ENCODE measurements at places on chromosomes 7 and 10. TPM values are rescaled to one million over a fixed set of nuclear protein-coding genes. Genes with fewer than 3 reads are reported as not detected.

DNA sequence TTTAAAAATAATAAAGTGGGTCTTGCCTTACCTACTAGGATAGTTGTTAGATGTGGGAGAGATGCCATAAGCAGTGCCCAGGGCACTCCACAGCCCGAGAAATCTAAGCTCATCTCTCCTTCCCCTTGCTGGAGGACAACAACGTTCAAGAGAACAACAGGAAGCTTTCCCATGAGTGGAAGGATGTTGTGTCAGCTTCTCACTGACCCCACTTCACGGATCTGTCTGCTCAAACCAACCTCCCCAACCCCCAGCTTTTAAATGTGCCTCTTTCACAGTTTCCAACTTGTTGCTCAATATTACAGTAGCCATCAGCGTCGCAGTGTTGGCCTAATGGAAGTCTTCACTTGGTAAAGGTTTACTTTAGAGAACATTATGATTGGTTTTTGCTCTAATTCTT, 72.1 kb downstream of the PTPRE start:
- DNase-seq: no peak

GRCh38 chr10:113953505-113954272, 90.0 kb upstream of the ADRB1 start:
- no peak for DNase-seq

- DNase-seq: no peak
These were observed 31.5 kb downstream of the EPC1 start for GRCh38 chr10:32315424-32315823.

DNA sequence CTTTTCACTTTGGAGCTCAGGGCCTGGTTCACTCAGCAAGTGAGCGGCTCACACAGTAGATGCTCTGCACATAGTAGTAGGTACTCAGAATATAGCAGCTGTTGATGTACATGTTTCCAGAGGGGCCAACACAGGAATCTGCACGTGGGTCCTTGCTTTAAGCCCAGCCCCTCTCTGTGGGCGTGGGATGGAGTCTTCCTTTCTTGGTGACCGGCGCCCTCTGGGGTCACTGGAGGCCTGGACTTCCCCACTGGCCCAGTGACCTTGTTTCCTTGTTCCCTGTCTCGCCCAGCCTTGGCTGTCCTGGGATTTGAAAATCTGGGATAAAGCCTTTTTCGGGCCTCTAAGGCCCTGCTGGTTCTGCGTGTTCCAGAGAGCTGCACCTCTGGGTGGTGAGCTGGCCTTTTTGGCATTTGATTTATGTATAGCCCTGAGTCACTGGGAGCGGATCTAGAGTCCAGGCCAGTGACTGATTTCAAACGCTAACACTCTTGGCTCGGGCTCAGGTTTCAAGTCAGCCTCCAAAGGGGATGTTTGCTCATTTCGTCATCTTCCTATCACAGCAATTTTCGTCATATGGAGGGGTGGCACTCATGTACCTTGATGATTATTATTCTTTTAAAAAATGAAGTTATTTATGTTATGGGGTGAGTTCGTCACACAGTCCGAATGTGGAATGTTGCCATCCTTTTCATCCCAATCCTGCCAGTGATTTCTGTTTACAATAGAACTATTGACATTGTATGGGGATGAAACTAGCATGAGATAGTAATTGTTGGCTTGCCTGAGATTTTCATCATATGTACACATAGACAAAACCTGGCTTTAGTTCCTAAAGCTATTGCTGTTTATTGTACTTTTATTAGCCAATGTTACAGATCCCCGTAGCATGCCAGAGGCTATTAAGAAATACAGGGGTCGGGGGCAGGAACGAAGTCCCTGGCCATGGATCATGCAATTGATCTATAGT, 65.5 kb downstream of the CUX1 start:
- peak; percentile 71 for DNase-seq

TRIM73 gene
- 8.7 TPM for total RNA-seq

NKX2-3 gene
- total RNA-seq: not detected

GRCh38 chr7:146331369-146331768, 214.8 kb downstream of the CNTNAP2 start:
- DNase-seq: no peak

GRCh38 chr10:79488870-79489269, 23.5 kb upstream of the EIF5AL1 start:
- no peak for DNase-seq

DNA sequence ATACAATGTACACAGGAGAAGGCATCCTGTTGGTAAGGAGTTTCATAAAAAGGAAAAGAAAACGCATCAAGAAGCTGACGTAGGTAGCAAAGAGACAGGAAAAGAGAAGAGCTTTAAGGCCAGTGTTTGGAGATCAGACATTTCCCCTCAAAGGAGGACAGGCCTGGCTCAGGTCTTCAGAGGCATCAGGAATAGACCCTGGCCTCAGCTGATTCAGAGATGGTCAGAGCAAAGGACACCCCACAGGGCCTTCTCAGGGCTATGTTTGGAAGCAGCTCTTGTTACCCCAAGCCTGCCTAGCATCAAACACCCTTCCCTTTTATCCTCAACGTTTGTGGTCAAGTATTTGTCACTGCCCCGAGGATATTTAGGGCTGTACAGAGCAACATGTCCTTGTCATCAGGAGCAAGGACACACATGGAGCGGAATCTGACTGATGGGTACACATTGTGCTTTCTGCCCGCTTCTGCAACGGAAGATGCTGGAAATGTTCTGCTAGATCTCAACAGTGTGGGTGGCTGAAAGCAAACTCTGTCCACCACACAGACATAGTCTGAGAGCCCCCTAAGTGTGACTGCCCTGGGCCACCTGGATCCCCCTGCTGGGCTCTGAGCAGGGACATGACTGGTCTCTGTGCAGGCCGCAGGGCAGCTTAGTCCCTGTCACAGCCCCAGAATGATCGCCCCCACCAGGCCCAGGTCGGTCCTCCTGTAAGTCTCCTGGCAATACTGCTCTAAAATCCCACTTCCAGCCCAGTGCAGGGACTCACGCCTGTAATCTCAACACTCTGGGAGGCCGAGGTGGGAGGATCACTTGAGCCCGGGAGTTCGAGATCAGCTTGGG, 1.0 kb upstream of the ZDHHC4 start:
- no peak for DNase-seq

DNA sequence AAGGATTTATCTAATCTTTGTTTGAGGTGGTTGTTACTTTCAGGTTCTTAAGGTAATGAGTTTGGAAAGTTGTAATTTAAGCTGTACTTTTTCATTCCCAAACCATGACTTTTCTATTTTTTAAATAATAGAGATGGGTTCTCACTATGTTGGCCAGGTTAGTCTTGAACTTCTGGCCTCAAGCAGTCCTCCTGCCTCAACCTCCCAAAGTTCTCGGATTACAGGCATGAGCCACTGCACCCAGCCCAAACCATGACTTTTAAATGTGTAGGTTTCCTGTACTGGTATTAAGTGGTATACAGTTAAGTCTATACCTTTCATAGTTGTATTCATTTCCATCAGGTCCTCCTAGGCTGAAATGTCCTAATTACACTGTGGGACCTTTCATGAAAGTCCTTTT, 10.4 kb downstream of the INPP5F start:
- no peak for DNase-seq

GRCh38 chr10:129398711-129399141, 68.3 kb upstream of the MGMT start:
- no peak for DNase-seq

CPVL gene
- 21.5 TPM for total RNA-seq

DNA sequence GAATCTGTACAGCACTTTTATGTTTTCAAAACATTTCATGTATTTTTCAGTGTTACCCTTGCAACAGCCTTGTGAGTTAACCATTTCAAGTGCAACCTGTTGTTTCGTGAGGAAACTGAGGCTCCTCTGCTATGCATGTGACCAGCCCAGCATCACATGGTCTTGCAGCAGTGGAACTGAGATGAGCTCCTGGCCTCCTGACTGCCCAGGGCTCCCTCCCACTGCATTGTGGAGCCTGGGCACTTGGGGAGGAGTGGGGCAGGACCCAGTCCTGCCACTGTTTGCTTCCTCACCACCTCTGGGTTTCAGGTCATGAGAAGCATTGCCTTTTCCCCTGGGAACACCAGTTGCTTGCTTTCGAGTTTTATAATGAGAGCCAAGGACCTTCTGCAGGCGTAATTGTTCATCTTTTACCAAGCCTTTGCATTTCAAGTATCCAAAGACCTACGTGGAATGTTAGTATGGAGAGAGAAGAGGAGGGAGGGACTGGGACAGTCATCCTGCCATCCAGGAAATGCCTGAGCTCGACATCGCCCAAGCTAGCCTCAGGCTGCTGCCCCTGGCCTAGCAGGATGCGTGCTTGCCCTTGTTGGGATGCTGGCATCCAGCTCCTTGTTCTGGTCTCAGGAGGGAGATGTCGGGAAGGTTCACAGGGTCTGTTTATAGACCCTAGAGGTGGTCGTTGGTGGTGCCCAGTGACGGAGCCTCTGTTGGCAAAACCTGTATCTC, 32.3 kb upstream of the BHLHA15 start:
- DNase-seq: no peak

DNA sequence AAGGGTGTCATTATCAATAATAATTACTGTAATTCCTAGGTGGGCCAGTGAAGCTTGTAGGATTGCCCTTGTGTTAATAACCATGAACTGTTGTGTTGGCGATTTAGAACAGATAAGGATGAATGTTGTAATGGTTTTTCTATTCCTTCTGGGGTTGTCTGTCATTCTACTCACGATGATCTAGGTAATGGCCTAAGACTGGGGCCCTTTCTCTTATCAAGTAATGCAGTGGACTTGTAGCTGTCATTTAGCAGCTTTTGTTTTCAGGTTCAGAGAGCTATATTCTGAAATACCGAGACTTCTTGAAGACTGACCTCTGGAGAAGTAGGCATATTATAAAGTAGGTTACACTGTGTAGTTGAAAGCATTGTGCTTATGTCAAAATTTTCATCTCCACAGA, 110.2 kb downstream of the TAF3 start:
- no peak for DNase-seq

DNA sequence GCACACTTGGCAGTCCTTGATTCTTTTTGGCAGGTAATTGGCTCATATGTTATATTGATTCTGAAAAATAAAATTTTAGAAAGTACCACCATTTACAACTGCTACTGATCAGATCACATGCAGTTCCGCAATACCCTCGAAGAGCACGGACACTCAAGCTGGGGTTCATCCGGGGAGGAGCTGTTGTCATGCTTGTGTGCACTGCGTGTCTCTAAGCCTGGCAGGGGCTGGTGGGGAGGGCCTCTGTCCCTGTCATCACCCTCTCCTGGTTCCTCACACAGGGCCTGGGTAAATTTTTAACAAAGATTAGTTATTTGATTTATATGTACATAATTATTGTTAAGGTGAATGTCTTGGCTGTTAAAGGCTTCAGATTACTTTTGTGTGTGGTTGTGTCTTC, 45.2 kb downstream of the TRRAP start:
- no peak for DNase-seq

DNA sequence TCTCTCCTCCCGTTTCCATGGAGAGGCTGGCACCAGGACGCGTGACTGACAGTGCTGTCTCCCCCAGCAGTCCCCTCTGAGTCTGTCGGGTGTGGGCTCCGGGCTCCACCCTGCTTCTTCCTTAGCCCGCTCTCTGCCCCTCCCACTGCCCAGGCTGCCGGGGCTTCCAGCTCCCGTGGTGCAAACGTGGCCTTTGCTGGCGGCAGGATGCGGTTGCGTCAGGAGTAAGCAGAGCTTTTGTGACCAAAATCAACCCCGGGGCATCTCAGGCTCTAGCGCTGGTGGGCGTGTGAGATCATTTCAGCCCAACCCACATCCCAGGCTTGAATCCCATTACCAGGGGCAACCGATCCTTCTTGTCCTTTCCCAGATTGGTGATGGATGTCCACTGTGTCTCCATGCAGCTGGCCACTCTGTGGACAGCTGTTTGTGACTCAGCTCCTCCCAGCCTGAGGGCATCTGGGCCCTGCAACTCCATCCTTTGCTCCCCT, 28.2 kb downstream of the PTPRE start:
- no peak for DNase-seq

DNA sequence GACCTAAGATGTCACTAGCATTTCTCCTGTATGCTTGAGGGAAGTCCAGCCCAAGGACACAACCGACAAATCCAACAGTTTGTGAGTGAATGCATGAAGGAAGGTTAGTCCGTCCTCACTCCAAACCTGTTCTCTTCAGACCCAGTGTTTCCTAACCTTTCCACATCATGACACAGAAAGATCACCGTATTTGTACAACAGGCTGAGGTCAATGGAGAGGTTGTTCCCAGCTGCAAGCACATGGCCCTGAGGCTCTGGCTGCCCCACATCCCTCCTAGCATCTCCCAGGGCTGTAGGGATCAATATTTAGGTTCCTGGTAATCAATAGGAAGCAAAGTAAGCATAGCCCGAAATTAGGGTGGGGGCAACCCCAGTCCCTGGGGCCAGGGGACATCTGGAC, 227.9 kb downstream of the PLXNA4 start:
- no peak for DNase-seq

DNA sequence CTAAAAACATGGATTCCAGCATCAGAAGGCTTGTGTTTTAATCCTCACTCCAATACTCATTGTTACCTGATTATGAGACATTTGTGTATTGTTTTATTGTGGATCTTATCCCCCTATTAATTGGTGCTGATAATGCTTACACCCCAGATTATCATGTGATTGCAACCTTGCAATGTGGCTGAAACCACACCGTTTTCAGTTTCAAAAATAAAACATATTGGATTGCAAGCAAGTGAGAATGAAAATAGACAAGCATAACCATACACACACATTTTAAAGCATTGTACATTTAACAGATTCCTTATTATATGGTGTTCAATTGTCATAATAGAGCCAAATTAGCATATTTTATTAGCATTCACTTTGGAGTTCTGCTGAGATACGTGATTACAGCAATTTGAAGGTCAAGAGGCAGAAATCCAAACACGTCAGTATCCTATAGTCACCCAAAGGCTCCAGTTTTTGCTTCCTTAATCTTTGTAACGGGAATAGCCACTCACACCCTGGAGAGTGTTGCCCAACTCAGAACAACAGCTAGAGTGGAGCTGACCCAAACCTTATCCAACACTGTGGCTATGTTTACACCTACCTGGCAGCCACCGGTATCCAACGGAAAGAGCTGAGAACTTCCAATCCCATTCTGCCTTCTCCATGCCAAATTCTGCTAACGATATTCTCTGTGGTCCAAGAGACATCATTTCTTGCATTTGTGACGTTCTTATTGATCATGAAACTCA, 317.1 kb upstream of the KLF6 start:
- DNase-seq: no peak

DNA sequence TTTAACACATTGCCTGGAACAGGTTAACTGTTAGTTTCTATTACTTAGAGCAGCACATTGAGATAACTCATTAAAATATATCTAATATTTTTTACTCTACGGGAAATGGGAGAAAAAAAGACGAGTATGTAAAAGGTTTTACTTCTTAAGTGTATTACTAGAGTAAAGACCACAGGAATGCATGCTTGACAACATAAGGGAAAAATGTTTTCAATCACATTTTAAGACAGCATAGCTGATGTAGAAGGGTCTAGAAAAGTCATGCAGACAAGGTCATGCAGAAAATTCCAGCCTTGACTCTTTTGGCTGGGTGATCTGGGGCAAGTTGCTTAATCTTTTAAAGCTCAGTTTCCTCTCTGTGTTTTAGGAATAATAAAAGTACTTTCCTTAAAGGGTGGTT, 806.2 kb downstream of the CNTNAP2 start:
- DNase-seq: no peak

DNA sequence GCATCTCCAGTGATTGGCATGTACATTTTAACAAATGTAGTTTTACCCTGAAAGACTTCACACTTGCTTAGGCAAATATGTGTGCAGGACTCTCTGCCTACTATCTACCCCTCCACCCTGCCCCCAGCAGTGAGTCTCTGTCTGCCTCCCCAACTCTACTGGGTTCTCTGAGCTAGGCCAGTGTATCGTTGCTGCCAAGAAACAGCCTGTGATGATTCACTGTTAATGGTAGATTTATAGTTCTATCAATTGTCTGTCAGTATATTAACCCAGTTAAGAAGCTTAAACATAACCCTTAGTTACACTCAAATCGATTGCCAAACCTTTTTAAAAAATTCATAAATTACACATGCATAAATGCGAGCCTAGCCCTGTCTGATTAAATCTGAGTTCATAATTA, 137.0 kb downstream of the SND1 start:
- no peak for DNase-seq

Measured in sciatic nerve (tissue), 2 donors.